Thyroid gland (tissue), 4 donors: ENCODE measurements at places on chromosomes 4 and X. TPM values are rescaled to one million over a fixed set of nuclear protein-coding genes. Genes with fewer than 3 reads are reported as not detected.

DNA sequence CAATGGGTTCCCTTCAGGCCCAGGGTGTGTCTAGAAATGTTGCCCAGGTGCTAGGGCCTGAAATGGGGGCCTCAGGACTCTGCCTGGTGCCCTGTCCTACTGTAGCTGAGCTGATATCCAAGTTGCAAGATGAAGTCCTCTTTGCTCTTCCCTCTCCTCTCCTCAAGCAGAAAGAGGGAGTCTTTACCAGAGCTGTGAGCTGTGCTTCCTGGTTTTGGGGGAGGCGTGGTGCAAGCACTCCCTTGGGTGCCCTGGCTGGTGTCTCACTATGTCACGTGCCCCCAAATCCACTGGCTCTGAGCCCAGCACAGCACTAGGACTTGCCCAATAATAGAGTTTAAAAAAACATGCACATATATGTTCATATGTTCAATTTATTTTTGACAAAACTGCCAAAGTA lies 29.3 kb upstream of the CT47A1 start:
- no peak for DNase-seq

DNA sequence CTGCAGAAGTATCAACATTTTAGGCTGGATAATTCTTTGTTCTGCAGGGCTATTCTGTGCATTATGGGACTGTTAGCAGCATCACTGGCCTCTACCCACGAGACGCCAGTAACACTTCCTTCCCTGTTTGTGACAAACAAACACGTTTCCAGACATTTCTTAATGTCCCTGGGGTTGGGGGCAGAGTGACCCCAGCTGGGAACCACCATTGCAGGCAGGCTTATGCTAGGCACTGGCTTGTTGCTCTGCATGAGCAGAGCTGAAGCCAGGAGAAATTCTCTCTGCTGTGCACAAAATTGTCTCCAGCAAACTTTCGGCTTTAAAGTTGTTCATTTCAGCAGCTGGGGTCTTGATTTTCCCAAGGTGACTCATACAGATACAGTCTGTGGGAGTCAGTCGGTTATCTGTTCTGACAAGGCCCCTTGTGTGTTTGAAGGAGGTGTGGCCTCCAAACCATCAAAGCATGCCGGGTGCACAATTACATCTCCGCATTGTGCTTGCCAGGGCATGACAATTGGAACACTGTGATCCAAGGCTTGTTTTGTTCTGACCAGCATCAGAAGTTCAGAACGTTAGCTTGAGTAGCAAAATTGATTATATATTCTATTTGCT lies 156.4 kb upstream of the BOD1L1 start:
- no peak for DNase-seq

The EVC gene
- 39.1 TPM for total RNA-seq

DNA sequence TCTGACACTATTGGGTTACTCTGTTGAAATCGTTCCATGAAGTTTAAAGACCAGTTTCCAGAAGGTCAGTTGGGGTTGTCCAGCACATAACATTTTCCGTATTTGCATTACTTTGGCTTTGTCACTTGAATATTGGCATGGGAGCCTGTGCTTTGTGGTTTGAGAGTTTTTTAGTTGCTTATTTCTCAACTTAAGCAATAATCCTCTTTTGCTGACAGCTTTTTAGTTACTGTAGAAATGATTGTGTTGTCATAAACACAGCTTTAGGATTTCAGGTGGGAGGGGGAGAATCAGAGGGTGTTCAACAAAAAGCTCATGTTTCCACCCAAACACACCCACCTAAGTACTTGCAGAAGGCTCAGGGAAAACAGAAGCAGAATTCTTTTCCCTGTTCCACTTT lies 210.7 kb upstream of the TLL1 start:
- DNase-seq = no peak

DNA sequence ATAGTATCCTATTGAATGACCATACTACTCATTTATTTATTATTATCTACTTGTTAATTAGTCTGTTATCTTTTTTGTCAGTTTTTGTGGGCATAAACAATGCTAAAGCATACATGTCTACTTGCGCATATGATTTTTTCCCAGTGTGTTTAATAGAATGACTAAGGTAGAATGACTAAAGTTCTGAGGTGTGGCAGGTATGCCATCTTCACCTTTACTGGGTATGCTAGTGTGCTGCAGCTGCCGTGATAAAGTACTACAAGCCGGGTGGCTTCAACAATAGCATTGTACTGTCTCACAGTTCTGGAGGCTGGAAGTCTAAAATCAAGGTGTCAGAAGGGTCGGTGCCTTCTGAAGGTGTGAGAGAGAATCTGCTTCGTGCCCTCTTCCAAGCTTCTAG lies 19.2 kb downstream of the CD38 start:
- no peak for DNase-seq

The HTN3 gene
- not detected for total RNA-seq
